NCI-H1436 treated with DMSO at 0.1 percent for 48 hours (cell line): ENCODE measurements at places on chromosomes 4 and X.

DNA sequence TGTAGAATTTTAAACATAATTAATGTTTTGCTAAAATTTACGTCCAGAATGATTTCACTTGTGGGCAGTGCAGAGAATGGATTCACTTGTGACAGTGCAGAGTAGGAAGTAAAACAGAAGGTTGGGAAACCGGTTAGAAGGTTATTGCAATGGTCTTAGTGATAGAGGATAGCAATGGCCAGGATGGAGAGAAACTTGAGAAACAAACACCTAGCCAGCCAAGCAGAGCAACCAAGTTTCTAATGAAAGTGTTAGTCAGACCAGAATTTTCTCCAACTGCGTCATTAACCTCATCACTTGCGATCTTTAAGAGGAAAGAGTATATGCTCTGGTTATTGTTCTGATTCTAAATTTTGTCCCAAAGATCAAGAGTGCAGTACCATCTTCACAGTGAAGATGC, 50.0 kb upstream of the TBC1D9 start:
- no peak for DNase-seq

GRCh38 chr4:41427306-41427882, 110.6 kb upstream of the LIMCH1 start:
- DNase-seq: no peak

DNA sequence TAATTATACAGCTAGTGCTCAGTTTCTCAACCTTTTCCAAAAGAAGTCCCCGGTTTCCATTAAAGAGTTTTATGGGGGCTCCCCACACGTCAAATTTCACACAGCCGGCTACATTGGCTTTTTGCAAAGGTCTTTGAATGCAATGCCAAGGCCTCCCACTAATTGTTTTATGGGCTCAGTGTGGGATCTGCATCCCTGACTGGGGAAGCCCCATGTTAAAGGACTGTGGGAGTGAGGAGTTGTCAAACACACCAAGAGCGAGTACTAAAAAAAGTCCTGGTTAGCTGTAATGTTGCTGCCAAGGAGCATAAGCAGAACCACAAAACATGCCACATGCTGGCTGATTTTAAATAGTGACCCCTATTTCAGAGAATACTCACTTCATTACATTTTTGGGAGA, 162.6 kb downstream of the BMPR1B start:
- DNase-seq: no peak

DNA sequence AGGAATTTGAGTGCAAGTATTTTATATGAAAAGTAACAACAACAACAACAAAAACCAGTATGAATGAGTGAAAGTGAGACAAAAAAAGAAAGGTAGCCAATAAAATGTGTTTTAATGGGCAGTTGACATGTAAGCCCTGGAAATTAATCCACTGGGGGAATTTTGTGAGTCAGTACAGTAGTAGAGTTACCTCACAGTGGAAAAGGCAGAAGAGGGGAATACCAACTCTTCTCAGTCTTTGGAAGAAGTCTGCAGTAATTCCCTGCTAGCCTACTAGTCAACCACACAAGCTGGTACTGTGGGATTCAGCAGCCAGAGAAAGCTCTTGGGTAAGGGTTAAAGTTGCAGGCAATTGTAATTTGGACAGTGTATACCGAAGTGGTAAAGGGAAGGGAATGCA, 76.3 kb upstream of the IL15 start:
- DNase-seq: no peak

DNA sequence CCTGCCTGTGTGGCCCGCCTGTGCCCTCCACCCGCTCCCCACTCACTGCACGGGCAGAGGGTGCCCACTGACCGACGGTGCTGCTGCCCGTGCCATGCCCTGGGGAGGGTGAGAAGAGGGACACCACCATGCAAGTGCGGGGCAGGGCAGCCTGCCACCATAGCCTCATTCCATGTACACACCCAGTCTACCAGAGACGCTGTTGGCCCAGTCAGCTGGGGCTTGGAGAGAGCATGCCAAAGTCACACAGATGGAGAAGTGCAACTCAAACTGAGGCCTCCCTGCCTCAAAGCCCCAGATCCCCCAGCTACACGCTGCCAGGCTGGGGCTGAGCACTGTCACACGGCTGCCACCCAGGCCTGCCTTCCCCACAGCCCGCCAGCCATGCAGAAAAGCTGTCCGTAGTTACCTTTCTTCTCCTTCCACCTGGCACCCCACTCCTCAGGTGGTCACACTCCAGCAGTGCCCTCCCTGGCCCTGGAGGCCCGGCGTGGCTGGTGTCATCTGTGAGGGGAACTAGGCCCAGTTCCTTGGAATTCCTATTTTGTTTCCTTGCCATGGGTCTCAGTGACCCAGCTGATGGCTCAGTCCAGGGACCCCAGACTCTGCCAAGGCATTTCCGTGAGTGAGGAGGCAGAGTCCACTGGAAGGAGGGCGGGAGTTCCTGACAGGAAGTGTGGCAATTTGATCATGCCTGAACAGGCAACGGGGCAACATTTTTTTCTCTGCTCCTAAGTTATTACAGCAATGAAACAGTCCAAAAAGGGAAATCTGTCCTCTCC, at the start of gene SLC2A9:
SLC2A9 (minus strand) TSS at position 627 of the 782 bp plus-strand sequence; CDS start at position 559, 68 bp downstream.
- no peak for DNase-seq

DNA sequence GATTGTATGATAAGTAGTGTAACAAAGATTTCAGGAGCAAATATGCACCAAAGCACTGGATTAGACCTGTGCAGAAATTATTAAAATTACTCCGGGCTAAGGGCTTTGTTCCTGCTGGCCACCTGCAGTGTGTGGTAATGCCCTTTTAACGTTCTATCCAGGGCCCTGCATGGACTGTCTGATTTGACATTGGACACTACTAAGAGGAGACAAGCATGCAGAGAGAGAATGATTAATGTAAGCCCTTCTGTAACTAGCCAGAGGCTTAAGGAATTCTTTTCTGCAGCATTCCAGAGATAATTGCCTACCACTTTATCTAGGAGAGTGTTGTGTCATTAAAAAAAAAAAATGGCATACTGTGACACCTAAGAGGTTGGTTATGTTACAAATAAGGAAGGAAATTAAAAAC, 117.0 kb downstream of the PCDH7 start:
- DNase-seq: no peak

- DNase-seq: no peak
Measured at GRCh38 chr4:92760433-92760832, 456.7 kb downstream of the GRID2 start.

DNA sequence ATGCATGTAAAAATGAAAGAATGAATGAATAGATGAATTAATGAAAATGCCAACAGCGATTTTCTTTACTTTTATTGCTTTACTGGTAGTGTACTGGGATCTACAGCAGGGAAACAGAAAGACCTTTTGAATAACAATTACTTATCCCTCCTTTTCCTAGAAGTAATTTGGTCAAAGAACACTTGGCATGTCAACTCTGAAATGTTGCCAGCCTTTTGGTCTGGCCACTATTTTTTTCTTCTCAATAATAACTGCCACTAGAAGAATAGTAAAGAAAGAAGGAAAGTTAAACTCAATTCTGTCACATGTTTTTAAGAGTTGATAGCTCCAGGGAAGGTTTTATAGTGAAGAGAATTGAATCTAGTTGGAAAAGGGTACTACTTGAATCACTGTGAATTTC, 52.9 kb downstream of the EPHA5 start:
- no peak for DNase-seq

DNA sequence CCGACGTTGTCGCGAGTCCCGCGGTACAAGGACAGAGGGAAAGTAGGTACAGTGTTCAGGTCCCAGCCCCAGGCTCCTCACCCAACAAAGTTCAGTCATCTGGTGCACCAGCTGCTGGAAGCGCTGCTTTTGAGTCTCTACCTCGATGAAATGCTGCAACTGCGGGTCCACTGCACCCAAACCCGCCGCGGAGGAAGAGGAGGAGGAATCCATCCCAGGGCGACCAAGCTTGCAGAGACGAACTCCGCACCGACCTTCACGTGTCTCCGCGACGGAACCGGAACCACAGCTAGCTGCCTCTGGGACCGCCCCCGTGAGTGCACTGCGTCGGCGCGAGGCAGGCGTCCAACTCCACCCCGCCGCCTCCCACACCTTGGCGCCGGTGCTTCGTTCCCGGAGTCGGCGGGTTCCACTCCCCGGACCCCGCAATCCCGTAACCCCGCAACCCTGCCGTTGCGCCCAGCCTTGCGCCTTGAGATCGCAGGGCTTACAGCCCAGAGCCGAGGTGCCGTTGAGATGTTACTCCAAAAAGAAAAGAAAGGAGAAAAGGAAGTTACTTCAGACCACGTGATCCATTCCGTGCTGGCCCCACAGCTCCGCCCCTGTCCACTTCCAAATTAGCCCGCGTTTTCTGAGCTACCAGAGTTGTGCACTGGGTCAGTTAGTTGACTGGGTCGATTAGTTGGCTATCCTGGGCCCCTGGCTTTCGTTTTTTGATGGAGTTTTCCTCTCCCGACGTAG, at the start of gene TIMM8A:
TIMM8A (minus strand) TSS at position 291 of the 741 bp plus-strand sequence; CDS start at position 213, 78 bp downstream.
- DNase-seq: peak; percentile 10
